Activated CD4-positive, alpha-beta memory T cell treated with anti-CD3 and anti-CD28 coated beads for 36 hours (primary cell): ENCODE measurements at places on chromosomes 16 and 17. TPM values are rescaled to one million over a fixed set of nuclear protein-coding genes. Genes with fewer than 3 reads are reported as not detected.

Gene BHLHA9
- total RNA-seq: not detected

DNA sequence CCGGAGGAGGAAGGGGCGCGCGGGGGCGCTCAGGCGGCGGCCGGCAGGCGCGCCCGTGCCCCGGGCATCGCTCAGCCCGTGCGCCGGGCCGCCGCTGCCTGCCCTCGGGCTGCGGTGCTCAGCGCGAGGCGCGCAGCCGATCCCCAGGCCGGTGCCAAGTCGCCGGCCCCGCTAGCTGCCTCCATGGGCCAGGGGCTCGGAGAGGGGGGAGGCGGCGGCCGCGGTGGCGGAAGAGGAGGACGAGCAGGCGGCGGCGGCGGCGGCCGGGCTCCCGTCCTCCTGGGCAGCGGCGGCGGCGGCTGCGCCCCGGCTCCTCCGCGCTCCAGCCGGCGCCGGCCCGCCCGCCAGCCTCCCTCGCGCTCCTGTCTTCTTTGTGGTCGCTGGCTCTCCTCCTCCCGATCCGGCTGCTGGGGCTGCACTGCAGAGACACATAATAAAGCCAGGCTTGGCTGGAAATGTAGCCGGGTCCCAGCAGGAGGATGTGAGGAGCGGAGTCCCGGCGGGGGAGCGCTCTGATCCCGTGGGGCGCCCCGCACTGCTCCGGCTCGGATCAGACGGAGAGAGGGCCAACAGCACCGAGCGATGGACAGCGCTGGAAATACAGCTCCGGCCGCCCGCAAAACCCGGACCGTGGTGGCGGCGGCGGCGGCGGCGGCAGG is 889 bp upstream of the ZNF423 start:
- DNase-seq: peak; percentile 41

GRCh38 chr17:59779521-59779920 is 72.1 kb downstream of the VMP1 start:
- no peak for DNase-seq

DNA sequence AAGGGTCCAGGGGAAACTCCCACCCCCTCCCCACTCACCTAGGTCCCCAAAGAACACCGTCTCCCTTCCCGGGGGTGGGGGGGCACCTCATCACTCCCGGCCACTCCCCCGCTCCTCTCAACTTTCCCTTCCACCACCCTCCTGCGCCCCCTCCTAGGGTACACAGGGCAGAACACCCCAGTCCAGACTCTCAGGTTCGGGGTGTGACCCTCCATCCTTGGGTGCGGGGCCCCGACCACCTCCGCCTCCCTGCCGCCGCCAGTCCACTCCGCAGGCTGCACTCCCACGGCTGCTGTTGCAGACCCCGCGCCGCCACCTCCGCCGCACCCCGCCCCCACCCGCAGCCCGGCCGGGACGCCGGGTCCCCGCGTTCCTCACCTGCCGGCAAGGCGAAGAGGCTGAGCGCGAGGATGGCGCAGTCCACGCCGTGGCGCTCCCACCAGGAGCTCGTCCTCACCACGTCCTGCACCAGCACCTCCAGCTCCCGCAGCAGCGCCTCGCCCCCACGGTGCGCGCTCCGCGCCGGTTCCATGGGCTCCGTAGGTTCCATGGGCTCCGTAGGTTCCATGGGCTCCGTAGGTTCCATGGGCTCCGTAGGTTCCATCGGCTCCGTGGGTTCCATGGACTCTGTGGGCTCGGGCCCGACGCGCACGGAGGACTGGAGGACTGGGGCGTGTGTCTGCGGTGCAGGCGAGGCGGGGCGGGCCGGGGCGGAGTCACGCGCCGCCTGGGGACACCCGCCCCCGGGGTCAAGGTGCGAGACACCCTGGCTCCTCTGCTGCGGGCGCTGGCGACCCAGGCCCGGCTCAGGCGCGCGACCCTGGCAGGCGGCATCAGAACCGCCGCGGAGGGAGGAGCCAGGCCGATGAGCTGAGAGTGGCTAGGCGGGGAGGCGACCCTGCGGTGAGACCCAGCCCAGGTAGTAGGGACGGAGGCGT is at the start of gene FADS6:
FADS6 (minus strand) TSS at position 660 of the 938 bp plus-strand sequence; CDS start at position 622, 38 bp downstream.
- no peak for DNase-seq

- no peak for DNase-seq
Observed at GRCh38 chr16:46808997-46809396, 22.0 kb downstream of the C16orf87 start.

Gene HASPIN
- total RNA-seq: 22.7 TPM

GRCh38 chr16:12917246-12917645 is 15.8 kb downstream of the SHISA9 start:
- DNase-seq: no peak
